Stimulated activated CD4-positive, alpha-beta T cell treated with anti-CD3 and anti-CD28 coated beads, Interleukin-1b, Interleukin-23, amount 100 ng/mL, for 1 hour (primary cell): ENCODE measurements at places on chromosomes 6 and 20.

DNA sequence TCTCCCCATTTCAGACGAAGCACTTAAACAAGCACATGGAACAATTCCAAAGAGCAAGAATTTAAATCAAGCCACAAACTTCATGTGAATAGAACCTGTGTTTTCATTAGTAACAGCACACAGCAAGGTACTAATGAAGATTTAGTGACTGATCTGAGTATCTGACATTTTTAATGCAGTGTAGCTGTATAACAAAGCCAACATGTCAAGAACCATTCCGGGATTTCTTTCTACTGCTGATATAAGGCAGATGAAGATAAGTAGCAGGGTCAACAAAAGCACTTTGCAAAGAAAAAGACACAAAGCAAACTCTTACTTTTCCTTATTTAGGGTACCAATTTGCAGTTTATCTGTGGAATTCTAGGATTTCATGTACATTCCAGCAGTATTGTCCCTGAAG lies 11.3 kb downstream of the SLC17A5 start:
- no peak for DNase-seq

DNA sequence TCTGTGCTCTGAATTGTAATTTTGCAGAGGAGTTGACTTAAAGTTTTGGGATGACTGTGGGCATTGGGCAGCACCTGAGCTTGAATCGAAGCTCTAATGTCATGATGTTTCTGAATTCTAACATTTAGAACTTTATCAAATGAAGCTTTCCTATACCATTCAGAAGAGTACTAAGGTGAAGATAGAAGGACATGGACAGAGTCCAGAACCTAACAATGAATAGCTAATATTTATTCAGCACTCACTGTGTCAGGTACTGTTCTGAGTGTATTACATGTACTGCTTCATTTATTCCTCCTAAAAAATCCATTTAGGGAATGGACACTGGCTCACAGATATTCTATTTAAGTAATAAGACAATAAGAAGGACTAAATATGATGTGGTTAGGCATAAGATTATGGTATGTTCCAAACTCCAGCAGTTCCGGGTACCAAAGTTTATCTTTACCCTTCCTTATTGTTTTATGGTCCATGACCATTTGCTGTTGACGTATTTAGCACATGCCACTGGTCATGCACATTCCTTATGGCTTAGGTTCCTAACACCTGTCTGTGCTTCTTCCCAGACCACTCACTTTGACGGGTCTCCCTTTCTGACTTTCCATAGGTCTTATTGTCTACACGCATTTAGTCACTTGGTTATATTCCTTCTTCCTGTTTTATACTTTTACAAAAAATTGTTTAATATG lies 20.3 kb downstream of the BCKDHB start:
- no peak for DNase-seq

- no peak for DNase-seq
Observed at GRCh38 chr6:2589171-2589661, 161.5 kb downstream of the MYLK4 start.

- no peak for DNase-seq
Observed at GRCh38 chr20:58086763-58087561, 141.5 kb downstream of the ANKRD60 start.

DNA sequence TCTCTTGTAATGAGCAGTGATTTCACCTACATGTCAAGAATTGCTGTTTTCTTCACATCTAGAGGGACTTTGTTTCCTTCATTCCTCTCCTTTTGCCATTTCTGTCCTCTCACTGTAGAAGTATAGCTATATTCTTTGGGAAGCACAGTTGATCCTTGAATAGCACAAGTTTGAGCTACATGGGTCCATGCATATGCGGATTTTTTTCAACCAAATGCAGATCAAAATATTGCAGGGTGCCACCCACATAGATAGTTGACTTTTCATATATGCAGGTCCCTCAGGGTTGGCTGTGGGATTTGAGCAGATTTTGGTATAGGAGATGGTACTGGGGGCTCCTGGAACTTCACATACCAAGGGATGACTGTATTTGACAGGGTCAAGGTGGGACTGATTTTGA lies 41.1 kb downstream of the BLTP3A start:
- DNase-seq = no peak

GRCh38 chr20:42190084-42190483 lies 571.9 kb upstream of the CHD6 start:
- DNase-seq = no peak

DNA sequence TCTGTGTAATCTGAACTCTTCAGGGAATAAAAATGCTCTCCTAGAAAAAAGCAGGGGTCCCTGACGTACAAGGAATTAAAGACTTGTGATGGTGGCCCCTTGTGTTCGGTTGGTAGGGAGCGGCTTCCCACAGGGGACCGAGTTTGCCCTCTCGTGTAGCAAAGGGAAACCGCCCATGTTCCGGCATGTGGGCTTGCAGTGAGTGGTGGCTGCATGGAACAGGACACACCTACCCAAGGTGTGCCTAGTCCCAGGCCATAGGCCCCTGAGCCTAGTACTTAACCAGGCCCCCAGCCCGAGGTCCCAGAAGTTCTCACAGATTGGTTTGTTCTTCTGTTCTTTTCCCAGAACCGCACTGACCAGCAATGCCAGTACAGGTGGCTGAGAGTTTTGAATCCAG lies 15.5 kb downstream of the MYBL2 start:
- no peak for DNase-seq

DNA sequence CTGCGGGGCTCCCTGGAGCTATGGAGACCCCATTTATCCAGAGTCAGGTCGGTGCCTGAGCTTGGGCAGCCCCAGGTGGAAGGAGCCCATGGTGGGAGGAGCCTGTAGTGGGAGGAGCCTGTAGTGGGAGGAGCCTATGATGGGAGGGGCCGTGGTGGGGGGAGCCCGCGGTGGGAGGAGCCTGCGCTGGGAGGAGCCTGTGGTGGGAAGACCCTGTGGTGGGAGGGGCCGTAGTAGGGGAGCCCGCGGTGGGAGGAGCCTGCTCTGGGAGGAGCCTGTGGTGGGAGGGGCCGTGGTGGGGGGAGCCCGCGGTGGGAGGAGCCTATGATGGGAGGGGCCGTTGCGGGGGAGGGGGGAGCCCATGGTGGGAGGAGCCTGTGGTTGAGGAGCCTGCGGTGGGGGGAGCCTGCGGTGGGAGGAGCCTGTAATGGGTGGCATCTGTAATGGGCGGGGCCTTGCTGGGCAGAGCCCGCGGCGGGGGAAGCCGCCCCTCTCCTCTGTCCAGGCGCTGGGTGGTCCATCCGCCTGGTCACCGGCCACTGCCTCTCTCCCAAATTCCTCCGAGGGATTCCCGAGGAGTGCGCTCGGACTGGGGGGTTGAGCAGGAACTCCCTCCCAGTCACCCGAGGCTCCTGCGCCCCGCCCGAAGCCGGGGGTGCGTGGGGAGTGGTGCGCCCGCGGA lies 567 bp upstream of the FNDC11 start:
- peak; percentile 90 for DNase-seq

DNA sequence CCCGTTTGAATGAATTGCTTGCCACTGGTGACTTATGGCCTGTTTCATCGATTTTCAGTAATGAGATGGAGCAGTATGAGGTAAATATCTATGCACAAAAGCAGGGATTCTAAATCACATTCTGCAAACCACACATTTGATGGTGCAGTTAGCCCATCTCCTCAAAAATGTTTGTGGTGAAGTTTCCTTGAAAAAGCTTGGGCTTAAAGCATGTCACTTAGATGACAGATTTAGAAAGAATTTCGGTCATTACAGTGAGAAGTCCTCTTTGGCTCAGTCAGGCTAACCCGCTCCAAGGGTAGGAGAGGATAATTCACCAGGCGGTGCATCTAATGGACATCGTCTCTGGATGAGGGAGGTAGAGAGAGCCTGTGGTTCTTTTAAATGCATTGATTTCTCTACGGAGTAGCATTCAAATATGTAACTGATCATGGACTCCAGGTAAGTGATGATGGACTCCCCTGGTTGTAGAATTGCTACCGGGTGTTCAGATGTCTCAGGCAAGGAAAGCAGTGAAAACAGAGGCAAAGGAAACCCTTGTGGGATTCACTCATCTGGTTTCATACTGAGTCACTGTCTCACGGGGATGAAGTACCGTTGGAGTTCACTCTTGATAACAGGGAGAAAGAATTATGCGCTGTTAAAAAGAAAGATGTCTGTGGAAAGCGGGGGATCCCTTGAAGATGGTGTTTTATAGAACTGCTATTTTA lies 65.3 kb downstream of the AIG1 start:
- DNase-seq = no peak

- DNase-seq = no peak
Observed at GRCh38 chr20:42588847-42589246, 600.9 kb downstream of the PTPRT start.

- no peak for DNase-seq
Observed at GRCh38 chr6:105994118-105994590, 92.0 kb upstream of the PRDM1 start.

GRCh38 chr20:61694682-61695081 lies 371.0 kb downstream of the TAF4 start:
- DNase-seq = no peak

- no peak for DNase-seq
Observed at GRCh38 chr20:54491506-54491905, 16.1 kb downstream of the DOK5 start.
